Stimulated activated CD4-positive, alpha-beta T cell treated with anti-CD3 and anti-CD28 coated beads, Interleukin-1b, Interleukin-23, amount 100 ng/mL, for 48 hours (primary cell): ENCODE measurements at places on chromosomes 3 and 15.
A peak's percentile ranks its signal among the peaks of the same experiment; 100 is the strongest.

- DNase-seq = peak; percentile 55
Observed at GRCh38 chr15:50876989-50877360, 31.5 kb upstream of the AP4E1 start.

- DNase-seq = no peak
Observed at GRCh38 chr15:40081691-40082194, 26.9 kb downstream of the BMF start.

DNA sequence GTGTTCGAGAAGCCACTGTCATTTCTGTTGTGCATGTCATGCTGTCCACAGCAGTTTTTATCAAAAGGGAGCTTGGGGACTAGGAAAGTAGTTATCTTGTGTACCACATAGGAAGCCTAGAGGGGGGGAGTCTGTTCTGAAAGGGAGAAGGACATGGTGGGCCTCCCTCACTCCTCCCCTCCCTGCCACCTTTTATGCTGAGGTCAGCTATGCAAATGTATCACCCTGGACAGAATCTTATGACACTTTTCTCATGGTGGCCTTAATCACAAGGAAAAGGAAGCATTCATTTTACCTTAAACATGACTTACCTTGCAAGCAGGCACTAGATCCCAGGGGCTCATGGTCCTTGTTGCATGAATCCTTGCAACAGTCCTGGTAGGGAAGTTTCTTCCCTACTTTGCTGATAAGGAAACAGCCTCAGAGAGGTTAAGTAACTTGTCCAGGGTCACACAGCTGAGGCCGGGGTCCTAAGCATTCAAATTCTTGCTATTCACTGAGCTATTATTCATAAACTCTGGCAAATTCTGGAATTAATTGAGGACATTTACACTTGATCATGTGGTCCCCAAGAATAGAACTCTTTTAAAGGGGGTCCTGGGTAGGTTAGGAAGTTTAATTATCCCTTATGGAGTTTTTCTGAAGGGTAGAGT lies 81.1 kb upstream of the SLC6A1 start:
- no peak for DNase-seq

DNA sequence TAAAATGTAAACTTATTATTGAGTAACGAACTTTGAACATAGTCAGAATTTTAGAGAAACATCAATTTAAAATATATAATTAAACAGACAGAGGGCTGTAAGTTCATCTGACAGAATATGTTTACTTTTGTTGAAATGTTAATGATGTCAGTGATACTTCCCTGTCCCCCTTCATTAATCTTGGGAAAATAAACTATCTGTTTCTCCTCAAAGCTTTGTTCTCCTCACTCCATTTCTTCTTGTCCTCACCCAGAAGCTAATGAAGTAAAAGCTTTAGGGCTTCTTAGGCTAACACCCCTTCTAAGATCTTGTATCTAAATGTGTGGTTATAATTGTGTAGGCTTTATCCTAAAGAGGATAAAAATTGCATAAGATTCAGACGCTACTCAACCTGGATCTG lies 1031.8 kb downstream of the FHIT start:
- DNase-seq = no peak

DNA sequence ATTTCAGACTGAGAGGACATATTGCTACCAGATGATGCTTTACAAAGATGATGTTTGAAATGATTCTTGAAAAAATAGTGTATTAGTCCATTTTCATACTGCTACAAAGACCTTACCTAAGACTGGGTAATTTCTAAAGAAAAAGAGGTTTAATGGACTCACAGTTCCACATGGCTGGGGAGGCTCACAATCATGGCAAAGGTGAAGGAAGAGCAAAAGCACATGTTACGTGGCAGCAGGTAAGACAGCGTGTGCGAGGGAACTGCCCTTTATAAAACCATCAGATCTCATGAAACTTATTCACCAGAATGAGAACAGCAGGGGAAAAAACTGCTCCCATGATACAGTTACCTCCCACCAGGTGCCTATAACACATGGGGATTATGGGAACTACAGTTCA lies 658.4 kb upstream of the CFAP20DC start:
- no peak for DNase-seq

DNA sequence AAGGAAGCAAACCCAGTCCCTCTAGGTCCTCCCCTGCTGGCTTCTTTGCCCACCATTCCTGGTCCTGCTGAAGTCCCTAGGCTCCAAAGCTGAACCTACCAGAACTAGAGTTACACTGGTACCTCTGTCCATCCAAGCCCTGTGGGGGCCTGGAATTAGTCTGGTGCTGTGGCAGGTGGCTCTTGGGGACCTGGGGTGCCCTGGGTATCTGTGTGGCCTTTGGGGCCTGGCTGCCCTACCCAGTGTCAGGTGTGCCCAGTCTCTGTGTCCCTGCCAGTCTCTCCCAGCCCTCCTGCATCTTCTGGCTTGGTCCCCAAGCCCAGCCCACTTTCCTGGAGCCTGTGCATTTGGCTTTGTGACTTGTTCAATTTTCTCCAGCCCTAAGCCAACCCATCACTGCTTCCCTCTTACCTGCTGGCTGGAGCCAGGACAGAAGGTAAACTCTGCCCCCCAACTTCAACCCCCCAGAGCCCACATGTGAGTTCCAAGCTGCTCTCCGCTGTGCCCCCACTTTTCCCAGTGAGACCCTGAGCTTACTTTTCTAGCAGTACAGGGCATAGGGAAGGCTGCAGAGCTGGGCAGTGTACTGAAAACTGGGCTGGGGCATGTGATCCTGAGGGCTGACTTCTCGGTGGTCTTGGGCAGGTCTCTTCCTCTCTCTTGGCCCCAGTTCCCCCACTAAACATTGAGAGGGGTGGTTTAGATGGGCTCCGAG lies 28.3 kb upstream of the HHATL start:
- no peak for DNase-seq

GRCh38 chr3:64000453-64001055 lies 22.7 kb downstream of the PSMD6 start:
- DNase-seq = no peak

DNA sequence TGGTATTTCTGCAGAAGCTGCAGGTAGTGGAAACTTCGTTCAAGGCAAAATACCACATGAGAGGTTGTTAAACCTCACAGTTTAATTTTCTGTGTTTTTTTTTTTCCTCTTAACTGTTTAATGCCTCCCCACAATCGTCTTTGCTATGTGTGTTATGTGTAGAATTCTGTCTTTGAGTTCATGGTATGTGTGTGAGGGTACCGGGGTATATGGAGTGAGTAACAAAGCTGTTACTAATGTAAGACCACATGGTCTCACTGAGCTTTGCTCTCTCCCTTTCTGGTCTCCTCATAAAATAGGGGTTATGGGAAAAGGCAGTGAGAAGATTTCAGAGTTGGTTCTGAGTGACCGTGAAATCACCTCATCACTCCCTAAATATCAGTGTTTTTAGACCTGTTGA lies 143.6 kb downstream of the USP13 start:
- DNase-seq = no peak
